NCI-H510A treated with DMSO at 0.1 percent for 48 hours (cell line): ENCODE measurements at places on chromosomes 4 and X.

- no peak for DNase-seq
Measured at GRCh38 chrX:120625371-120625770, 4.5 kb downstream of the C1GALT1C1 start.

DNA sequence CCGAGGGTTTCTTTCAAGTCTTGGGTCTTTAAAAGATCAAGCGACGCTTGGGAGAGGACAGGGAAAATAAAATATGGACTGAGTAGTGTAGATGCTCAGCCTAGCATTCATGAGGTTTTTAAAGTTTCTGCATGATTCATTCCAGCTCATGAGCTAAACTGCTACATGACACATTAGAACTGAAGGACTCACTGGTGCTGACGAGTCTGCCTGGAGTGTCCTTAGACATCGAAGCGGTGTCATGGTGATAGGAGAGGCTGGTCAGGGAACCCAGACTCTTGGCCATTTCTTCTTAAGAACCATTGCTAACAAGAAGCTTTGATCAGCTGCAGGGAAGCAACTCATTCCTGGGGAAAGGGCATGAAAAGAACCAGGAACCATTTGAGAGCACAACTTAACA, 158.6 kb downstream of the TRIML1 start:
- DNase-seq, result no peak

- no peak for DNase-seq
Measured at GRCh38 chr4:8730681-8731080, 138.1 kb downstream of the CPZ start.

DNA sequence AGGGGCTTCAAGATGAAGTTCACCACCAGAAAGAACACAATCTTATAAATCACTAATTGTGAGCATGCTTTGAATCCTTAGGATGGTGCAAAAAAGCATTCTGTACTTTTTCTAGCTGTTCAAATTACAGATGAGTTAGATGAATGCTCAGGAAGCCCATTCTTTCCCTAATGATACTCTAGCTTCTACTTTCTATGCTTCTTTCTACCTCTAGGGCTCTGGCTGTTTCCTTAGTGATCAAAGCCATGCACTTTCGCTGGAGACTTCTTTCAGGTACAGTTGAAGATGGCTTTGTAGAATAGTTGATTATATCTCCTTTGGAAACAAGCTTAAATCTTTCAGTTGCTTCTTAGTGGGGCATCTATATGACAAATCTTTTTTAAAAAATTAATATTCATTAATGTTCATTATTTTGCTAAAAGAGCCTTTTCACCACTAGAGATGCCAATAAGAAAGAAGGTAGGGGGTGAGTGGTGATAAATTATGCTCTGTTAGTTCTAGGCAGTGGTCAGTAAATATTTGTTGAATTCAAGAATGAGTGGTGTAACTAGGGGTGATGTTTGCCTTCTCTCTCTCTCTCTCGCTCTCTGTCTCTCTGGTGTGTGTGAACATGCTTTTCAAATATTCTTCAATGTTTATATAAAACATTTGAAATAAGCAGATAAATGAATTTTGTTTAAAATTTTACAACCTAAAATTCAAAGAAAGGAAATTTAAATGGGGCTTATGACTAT, 169.4 kb downstream of the GLUD2 start:
- DNase-seq, result peak; percentile 8

DNA sequence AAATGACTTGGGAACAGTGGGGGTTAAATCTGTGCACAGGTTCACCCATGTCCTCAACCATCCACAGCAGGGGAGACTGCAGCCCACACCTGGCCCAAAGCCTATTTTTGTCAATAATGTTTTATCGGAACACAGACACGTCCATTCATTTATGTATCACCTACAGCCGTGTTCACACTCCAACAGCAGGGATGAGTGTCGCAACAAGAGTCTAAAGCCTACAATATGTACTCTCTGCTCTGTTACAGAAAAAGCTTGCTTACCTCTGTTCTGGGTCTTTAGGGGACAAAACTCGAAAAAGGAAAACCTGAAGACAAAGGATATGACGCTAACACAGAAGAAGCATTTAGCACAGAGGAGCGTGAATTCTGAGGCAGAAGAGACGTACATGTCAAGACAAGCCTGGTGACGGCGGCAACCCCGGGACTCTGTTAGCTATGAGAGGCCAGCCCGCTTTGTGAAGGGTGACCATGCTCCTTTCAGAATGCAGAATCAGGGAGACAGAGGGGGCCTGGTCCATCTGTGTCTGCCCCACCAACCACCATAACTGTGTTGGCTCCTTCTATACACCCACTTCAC, 45.5 kb downstream of the AFAP1 start:
- DNase-seq, result no peak

GRCh38 chr4:158008551-158009218, 164.1 kb downstream of the GASK1B start:
- DNase-seq, result no peak

- DNase-seq, result no peak
Measured at GRCh38 chr4:10958226-10958856, 273.8 kb upstream of the CLNK start.

DNA sequence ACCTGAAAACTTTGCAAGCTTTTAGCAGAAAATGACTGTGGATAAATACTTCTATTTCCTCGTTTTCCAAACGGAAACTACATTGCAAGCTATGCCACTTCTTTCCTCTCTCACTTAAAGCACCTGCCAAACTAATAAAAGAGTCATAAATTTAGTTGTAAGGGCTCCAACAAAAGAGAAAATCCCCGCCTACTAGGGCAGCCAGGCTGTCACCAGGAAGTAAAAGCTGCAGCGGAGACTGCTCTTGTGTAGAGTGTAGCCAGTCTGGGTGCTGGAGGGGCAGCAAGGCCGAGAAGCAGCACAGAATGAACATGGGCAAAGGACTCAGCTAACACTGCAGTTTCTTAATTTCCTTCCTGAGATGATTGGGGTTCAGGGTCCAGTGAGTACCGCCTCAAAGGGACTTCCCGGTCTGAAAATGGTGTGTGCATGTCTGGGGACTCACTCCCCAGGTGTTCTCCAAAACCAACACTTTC, 89.3 kb upstream of the MAML3 start:
- DNase-seq, result peak; percentile 86

GRCh38 chr4:26842911-26843310, 17.7 kb upstream of the STIM2 start:
- no peak for DNase-seq

DNA sequence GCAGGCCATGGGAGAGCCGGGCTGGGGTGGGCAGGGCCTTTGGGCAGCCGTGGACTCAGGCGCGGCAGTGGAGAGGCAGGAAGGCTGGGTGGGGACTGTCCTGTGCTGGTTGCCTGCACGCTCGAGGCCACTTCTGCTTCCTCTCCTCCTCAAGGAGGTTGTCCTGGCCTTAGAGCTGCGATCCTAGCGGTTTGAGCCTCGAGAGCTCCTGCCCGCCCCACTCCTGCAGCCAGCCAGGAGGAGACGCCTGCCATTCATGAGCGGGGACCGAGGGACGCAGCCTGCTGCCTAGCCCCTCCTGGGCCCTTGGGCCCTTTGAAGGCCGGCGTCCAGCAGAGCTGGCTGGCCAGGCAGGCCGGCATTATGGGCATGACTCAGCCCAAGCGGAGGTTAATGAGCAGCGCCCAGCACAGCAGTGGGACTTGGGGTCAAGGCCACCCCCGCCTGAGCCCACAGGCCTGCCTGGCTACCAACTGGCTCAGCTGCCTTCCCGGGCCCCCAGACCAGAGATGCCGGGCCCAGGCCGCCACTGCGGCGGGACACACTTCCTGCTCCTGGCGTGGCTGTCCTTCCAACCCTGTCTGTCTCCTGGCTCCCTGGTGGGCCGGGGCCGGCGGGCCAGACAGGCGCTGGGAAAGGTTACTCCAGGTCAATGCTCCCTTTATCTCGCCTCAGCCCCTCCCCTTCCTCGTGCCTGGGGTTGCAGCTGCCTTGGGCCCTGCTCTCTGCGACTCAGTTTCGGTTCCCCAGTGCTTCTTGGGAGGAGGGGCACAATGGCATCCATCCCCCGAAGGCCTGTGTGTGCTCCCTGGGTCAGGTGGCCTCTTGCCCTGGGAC, 1.8 kb downstream of the ABCD1 start:
- no peak for DNase-seq

- no peak for DNase-seq
Measured at GRCh38 chr4:119116925-119117900, 18.4 kb upstream of the MYOZ2 start.
